Activated CD4-positive, alpha-beta T cell treated with anti-CD3 and anti-CD28 coated beads for 4 hours (primary cell): ENCODE measurements at places on chromosomes 7 and 10.

DNA sequence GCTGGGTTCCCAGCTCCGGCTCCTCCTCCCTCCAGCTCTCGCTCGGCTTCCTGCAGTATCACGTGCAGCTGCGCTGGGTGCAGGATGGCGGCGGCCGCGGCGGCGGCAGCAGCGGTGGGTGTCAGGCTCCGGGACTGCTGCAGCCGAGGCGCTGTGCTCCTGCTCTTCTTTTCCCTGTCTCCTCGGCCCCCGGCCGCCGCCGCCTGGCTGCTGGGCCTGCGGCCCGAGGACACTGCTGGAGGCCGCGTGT is at the start of gene CNNM1:
CNNM1 (plus strand) TSS at position 53 of the 250 bp plus-strand sequence; CDS start at position 85, 32 bp downstream.
- DNase-seq: no peak

DNA sequence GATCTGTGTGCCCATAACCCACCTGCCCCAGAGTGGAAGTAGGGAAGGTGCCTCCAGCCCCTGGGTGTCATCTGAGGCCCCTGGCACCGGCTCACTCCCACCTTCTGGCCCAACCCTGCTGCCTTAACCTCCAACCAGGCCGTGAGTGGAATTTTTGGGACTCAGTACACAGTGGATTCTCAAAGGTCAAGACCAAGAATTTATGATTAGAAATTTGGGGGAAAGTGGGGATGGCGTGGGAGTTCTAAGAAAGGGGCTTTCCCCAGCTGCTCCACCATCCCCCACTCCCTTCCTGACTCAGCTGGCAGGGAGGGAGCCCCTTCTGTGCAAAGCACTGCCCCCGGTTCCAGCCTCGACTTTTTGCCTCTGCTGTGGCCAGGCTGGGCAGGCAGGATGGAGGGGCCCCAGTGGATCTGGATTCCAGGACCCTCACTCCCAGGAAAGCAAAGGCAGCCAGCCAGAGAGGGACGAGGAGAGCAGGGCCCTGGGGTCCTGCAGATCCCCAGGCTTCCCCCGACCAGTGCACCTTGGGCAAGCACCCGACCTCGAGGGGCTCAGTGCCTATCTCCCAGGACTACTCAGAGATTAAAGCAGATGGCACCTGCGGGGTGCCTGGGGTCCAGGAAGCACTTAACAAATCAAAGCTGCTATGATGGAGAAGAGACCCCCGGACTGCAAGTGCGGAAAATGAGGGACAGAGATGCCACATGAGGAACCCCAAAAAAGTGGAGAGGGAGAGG is 12.8 kb downstream of the SPOCK2 start:
- DNase-seq: peak; percentile 37

DNA sequence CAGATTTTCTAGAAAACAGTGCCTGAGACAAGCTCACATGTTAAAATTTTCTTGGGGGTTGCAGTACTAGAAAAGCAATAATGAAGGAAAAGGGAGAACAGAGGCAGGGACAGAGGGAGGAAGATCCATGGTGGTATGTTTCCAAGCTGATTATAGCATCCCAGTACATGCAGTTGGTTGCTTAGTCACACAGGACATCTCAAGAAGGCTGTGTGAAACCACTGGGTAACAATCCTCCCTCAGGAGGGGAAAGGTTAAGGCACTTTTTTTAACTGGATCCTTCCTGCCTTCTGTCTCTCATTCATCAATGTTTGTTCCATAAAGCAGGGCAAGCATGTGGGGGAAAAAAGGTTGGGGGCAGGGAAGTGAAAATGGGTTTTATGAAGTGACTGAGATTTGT is 6.1 kb upstream of the IMMP2L start:
- DNase-seq: no peak

- DNase-seq: no peak
Observed at GRCh38 chr7:46725838-46726237, 804.8 kb upstream of the IGFBP3 start.

GRCh38 chr10:18501198-18501597 is 150.2 kb downstream of the NSUN6 start:
- DNase-seq: no peak

DNA sequence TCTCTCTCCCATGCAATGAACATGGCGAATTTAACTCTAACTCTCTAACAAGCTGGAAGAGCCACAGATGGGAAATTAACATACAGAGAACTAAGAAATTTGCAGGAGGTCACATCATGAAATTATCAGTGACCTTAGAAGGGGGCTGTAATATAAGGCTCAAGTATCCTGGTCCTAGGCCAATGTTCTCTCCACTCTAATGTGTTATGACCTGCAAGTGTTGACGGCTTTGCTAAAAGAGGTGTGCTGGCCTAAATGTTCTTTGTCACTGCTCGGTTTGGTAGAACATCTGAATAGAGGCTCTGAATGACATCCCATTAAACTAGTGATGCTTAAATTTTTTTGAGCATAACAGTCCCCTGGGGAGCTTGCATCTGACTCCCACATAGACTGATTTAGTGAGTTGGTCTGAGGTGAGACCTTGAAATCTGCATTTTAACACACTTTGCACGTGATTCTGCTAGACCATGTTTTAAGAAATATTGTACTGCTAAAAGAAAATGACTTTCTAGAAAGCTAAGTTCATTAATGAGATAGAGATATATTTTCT is 129.3 kb downstream of the GFRA1 start:
- DNase-seq: no peak

DNA sequence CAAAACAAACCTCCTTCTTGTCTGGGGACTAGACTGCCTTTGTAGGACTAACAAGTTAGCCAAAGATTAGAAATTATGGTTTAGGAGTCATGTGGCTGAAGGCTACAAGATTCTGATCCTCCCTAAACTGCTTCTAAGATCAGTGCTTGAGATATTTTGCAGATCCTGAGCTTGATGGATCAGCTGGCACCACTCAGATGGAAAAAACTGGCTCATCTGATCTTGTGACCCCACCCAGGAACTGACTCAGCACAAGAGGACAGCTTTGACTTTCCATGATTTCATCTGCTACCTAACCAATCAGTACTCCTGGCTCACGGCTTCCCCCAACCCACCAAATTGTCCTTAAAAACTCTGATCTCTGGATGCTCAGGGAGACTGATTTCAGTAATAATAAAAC is 271.5 kb upstream of the TAC1 start:
- no peak for DNase-seq

- no peak for DNase-seq
Observed at GRCh38 chr10:75441196-75441595, 9.8 kb downstream of the LRMDA start.

- DNase-seq: no peak
Observed at GRCh38 chr10:65818990-65819389, 1106.8 kb upstream of the LRRTM3 start.

DNA sequence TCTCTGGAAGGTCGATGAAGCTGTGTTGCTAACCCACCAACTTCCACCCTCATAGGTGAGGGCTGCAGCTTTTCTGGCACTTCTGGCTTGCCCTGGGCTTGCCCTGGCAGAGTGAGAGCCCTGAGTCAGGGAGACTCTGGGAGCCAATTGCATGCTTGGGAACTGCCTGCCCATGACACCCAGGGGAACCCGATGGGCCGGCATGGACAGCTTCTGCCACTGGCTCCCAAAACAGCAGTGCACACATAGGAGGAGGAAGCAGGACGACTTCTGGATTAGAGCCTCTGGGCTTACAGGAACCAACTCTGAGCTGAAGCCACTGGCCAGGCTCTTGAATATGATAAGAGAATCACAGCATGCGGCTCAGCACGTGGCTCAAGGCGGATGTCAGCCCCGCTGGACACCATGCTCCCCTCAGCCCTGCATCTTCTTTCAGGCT is 135.2 kb upstream of the UNC5B start:
- no peak for DNase-seq

DNA sequence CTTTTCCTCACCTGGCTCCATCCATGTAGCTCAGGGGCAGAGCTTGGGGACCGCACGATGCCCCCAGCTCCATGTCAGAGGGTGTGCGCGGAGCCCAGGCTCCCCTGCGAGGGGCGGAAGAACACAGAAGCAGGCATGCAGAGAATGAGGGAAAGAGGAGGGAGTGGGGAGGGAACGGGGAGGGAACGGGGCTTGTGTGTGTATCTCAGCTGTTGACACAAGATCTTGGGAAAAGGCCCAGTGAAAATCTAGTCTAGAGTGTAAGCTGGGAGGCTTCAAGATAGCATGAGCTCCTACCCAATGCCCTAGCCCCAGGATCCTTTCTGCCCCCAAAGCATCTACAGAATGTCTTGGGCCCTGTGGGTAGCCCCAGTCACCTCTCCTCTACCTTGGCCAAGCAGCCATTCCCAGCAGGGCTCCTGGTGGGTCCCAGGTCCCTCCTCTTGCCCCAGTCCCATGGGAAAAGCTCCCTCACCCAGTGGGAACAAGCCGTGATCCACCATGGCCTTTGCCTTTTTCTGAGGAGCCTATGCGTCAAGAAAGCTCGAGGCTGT is 25.1 kb upstream of the NDST2 start:
- DNase-seq: no peak

GRCh38 chr10:129809841-129810240 is 154.2 kb downstream of the EBF3 start:
- no peak for DNase-seq

GRCh38 chr7:40874756-40875155 is 740.0 kb downstream of the SUGCT start:
- DNase-seq: no peak

- DNase-seq: no peak
Observed at GRCh38 chr10:66762218-66762729, 163.6 kb upstream of the LRRTM3 start.

GRCh38 chr7:36082910-36083309 is 70.1 kb upstream of the EEPD1 start:
- no peak for DNase-seq

- DNase-seq: no peak
Observed at GRCh38 chr7:114944745-114945625, 23.1 kb downstream of the MDFIC start.

GRCh38 chr10:129163531-129163930 is 303.5 kb upstream of the MGMT start:
- no peak for DNase-seq

DNA sequence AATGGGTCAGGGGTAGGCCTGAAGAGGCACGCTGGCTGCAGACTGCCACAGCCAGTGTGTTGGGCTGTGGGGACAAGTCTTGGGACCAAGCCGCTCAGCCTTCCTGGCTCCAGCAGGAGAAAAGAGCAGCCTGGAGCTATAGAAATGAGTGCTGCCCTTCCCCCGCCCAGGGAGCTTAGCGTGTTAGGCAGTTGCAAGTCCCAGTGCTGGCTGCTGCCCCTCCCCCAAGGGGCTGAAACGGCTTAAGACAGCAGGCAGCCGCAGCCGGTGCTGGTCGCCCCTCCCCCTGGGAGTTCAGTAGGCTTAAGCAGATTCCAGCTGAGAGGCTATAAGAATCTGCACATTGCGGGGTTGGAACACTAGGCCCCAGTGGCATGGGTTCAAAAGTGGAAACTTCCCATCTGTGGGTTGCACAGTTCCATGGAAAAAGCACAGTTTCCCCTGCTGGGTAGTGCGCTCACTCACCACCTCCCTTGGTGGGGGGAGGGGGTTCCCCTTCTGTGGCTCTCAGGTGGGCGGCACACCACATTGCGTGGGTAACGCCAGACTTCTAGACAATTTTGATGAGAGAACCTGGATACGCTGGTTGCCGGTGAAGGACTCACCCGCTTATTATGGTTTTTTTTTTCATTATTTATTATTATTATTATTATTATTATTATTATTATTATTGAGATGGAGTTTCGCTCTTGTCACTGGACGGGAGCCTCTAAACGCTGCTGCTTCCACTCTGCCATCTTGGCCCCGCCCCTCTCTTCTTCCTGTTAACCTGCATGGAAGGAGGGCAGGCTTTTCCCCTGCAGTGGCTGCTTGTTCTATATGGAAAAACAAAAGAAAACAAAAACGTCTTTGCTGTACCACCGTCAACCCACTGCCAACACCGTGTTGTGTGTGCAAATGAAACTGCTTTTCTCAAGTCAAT is 151.1 kb downstream of the CXCL12 start:
- DNase-seq: no peak

- DNase-seq: no peak
Observed at GRCh38 chr7:157568106-157568769, 231.4 kb downstream of the DNAJB6 start.

DNA sequence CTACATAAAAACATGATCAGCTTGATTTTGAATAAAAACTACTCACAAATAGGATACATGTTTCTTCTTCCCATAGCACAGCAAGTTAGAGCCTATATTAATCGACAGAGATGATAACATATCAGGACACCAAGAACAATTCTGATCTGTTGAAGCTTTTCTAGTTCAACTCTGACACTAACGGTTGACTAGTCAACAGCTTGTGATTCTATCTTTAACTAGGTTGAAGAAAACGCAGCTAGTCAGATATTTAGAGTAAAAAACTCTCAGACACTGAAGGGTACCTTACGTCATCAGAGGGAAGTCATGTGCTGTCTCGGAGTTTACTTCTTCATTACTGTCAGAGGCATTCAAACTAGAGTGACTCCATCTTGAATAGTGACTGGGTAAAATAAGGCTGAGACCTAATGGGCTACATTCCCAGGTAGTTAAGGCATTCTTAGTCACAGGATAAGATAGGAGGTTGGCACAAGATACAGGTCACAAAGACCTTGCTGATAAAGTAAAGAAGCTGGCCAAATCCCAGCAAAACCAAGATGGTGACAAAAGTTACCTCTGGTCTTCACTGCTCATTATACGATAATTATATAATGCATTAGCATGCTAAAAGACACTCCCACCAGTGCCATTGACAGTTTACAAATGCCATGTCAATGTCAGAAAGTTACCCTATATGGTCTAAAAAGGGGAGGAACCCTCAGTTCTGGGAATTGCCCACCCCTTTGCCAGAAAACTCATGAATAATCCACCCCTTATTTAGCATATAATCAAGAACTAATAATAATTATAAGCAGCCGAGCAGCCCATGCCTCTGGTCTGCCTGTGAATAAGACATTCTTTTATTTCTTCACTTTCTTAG is 21.3 kb downstream of the CCDC71L start:
- DNase-seq: no peak

DNA sequence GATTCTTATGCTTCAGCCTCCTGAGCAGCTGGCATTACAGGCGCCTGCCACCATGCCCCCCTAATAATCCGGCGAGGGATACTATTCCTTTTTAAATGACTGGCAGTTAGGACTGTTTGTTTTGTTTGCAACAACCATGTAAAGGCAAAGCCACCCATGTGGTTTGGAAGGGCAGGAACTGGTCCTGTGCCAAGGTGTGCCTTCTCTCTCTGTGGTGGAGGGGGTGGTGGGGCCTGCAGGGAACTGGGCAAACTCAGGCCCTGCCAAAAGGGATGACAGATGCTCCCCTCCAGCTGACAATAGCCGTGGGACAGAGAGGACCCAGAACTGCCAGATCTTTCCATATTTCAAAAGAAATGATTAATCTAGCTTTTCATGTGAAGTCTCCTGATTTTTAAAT is 23.5 kb upstream of the WAPL start:
- DNase-seq: no peak

- no peak for DNase-seq
Observed at GRCh38 chr7:117375380-117375779, 51.9 kb downstream of the ASZ1 start.

- DNase-seq: no peak
Observed at GRCh38 chr7:2959103-2959680, 84.5 kb downstream of the CARD11 start.
